ENCODE measurements at places on chromosomes 3 and 15. TPM values are rescaled to one million over a fixed set of nuclear protein-coding genes. Genes with fewer than 3 reads are reported as not detected.

EPHA6 gene
- 1.1 TPM for total RNA-seq

SPINK8 gene
- total RNA-seq: not detected

DNA sequence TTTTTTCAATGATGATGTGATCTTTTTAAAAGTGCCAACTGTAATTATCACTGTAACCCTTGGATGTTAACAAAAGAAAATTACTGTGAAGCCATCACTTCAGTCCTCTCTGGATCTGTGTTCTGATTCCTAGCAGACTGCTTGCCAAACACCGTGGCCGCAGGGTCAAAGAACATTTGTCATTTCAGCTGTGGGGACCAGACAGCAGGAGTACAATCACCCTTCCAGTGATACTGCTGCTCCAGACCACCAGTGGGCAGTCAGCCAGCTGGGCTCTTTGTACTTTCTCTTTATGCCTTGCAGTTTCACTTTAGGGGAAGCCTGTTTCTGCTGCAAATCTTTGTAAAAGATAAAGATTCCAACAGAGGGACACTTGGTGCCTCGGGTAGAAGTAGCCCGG is 770.0 kb downstream of the GRM7 start:
- no peaks in the 10 kb centered on the region for H3K27me3 ChIP-seq
- no peak overlapping the region for H3K27ac ChIP-seq
- H3K4me1 ChIP-seq: no peaks in the 10 kb centered on the region
- no peak overlapping the region for H3K4me3 ChIP-seq

DNA sequence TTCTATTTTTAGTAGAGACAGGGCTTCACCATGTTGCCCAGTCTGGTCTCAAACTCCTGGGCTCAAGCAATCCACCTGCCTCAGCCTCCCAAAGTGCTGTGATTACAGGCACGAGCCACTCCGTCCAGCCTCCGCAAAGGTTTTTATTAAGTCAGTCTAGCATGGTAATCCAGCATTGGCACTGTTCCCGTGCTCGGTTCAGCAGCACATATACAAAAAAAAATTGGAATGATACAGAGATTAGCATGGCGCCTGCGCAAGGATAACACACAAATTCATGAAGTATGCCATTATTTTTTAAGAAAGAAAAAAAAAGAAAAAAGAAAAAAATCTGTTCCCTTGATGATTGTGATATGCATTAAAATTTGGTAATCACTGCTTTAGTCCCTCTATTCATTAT is 8.5 kb downstream of the CKMT1A start:
- no peak overlapping the region for H3K4me3 ChIP-seq
- H3K27ac ChIP-seq: no peak overlapping the region
- peaks cover 40% of the 10 kb centered on the region for H3K27me3 ChIP-seq
- no peak for DNase-seq
- H3K36me3 ChIP-seq: no peaks in the 10 kb centered on the region
